Stimulated activated CD8-positive, alpha-beta memory T cell treated with anti-CD3 and anti-CD28 coated beads, Interleukin-4, amount 100 ng/mL, for 1 hour (primary cell): ENCODE measurements at places on chromosomes 3 and 15.

DNA sequence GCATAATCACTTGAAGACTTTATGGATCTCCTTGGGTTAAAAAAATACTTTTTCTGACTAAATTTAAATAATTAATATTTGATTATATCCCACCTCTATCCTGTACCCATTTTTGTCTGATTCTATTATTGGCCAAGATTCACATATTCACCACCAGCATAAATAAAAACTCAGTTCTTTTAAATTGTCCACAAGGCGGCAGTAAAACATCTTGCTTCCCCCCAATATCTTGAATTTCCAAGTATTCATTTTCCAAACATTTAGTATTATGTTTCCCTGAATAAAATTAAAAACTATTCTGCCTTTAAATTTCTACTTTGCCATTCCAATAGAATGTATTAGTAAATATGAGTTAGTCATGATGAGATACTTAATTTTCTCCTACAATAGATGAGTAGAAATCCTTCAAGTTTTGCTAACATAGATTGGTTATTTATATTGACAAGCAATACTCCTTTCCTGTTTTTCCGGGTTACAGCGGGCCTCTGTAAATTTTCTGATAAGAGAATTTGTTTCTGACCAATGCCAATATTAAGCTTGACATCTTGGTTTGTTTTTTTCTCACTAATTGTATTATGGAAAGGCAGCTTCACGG is 218.7 kb upstream of the MDFIC2 start:
- no peak for DNase-seq

- DNase-seq: no peak
Measured at GRCh38 chr3:195698325-195698646, 22.5 kb upstream of the MUC20 start.

- no peak for DNase-seq
Measured at GRCh38 chr15:96585484-96586386, 255.2 kb downstream of the NR2F2 start.

DNA sequence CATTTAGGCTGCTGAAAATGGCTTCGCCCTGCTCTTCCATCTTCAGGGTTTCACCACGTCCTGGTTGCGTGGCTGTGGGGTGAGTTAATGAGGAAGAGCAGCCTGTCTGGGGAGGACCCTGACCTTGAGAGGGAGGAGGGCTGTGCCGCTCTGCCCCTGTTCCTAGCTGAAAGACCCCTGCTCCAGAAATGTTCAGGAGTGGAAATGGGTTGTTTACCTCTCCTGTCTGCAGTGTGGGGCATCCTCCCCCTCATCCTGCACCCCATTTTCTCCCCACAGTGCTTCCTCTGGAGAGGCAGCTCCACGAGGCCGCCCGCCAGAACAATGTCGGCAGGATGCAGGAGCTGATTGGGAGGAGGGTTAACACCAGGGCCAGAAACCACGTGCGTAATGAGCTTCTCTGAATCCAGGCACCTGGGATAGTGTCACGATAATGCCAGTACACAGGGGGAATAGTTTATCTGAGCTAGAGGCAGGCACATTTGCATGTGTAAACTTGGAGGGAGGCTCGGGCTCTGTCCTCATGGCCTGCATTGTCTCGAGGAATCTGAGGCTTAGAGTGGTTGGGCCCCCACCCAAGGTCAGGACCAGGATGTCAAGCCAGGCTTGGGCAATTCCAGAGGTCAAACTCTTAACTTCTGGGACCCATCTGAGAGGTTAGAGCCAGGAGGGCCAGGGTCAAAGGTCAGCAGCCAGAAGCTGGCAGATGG is 4.0 kb downstream of the ANKDD1A start:
- DNase-seq: no peak
